ENCODE measurements at places on chromosomes 4 and X. TPM values are rescaled to one million over a fixed set of nuclear protein-coding genes. Genes with fewer than 3 reads are reported as not detected.

Gene MID1
- total RNA-seq: 19.3 TPM

Gene POU3F4
- total RNA-seq: not detected

Gene EREG
- 0.68 TPM for total RNA-seq

Gene GPAT3
- 5.7 TPM for total RNA-seq

- no peak for DNase-seq
These were observed 6.6 kb downstream of the EVC start for GRCh38 chr4:5717449-5718158.

DNA sequence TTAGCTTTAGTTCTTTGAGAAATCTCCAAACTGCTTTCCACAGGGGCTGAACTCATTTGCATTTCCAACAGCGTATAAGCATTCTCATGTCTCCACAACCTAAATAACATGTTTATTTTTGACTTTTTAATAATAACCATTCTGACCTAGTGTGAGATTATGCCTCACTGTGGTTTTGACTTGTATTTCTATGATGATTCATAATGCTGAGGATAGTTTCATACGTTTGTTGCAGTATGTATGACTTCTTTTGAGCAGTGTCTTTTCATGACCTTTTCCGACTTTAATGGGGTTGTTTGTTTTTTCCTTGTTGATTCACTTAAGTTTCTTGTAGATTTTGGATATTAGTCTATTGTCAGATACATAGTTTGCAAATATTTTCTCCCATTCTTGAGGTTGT, 1833.0 kb upstream of the PCDH10 start:
- no peak for DNase-seq

DNA sequence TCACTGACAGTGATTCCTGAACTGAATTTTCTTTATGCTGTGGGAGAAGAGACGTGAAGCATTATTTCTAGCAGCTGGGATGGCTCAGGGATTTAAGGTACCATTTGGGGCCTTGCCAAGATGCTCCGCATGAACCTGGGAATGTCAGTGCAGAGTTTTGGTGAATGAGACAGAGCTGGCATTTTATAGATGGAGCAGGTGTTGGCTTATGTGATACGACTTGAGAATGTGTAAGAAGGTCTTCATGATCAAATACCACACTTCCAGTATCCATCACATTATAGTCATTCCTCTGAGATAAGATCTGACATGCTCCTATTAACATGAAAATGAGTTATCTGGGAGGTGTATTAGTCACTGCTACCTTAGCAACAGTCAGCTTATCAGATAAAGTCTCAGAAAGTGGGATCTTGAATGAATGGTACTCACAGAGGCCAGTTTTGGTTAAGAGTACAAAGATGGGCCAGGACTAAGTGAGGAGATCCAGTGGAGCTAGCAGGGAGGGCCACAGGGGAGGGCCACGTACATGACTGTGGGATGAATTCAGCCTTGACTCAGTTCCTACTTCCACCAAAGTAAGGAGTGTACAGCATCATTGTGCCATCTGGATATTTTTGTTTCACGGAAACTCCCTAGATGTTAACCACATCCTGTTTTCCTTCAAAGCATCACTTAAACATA, 116.7 kb downstream of the SPCS3 start:
- DNase-seq: no peak

DNA sequence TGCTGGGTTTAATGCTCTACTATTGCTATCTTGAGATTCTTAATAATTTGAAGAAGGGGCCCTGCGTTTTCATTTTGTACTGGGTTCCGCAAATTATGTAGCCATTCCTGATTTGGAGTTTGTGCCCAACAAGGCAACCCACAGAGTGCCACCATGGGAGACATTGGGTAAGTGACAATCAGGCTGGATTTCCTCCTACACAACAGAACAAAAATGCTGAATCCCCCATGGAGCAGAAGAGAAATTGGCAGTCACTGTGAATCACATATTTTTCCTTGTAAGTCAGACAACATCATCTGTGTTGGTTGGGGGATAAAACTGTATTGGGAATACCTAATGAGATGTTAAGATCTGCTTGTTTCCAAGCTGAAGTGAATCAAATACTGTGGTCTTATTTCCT, 80.9 kb downstream of the CNGA2 start:
- DNase-seq: no peak

GRCh38 chr4:100100985-100101384, 89.3 kb downstream of the DDIT4L start:
- no peak for DNase-seq

GRCh38 chr4:24690436-24690835, 104.9 kb upstream of the SOD3 start:
- no peak for DNase-seq

DNA sequence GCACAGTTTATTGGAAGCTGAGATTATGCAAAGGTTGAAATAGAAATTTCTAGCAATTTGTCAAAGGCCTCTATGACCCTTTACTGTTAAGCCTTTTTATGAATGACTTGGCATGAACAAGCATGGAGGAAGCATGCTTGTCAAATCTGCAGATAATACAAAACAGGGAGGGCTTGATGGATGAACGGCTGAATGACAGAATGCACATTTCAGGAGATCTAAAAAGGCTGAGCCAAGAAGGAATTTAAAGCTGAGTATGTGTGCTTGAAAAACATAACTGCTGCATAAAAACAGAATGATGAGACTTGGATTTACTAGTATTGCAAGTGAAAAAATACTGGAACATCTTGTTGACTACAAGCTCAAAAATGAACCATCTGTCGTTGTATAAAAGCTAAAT, 29.0 kb upstream of the UBE2K start:
- no peak for DNase-seq

- DNase-seq: no peak
These were observed 310.6 kb upstream of the AADAT start for GRCh38 chr4:170400361-170400760.

DNA sequence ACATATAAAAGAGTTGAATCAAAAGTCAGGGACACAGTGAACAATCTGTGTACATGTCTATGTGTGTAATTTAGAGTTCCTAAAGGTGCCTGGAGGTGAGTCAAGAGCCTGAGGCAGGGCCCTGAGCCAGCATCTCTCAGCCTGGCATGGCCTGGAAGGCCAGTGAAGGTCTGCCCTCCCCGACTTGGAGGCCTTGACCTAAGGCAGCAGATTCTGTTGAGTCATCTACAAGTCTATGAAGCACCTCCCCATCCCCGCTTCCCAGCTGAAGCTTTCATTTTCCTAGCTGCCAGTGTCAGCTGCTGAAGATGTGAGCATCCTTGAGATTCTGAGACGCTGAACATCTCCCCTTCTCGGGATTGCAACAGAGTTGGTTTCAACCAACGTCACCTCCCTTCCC, 583.9 kb downstream of the BCOR start:
- no peak for DNase-seq

DNA sequence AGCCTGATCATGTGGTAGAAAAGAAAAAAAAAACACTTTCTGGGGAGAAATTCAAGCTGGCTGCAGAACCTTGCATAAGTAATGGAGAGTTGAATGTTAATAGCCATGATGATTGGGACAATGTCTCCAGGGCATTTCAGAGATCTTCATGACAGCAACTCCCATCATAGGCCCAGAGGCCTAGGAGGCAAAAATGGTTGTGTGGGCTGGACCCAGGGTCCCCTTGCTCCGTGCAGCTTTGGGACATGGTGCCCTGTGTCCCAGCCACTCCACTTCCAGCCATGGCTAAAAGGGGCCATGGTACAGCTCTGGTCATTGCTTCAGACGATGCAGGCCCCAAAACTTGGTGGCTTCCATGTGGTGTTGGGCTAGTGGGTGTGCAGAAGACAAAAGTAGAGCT, 1170.9 kb downstream of the C4orf33 start:
- no peak for DNase-seq

DNA sequence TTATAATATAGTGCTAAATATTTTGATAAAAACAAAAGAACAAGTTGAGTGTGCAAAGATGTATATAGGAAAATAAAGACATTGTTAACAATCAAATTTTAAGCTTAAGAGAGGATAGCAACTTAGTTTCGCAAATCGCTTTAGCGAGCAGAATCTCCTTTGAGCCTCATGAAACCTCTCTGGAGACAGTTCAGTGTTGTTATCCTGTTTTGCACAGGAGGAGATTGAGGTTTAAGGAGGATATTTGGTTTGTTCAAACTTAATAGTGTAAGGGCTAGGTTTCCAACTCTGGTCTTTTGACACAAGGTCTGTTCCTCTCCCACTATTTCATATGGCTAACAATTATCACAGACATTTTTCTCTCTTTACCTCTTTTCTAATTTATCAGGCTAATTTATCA, 1848.5 kb upstream of the TENM3 start:
- DNase-seq: no peak

All from left lung (tissue), 14 donors.